Fibroblast of lung (primary cell): ENCODE measurements at places on chromosomes 4 and X.
A peak's percentile ranks its signal among the peaks of the same experiment; 100 is the strongest.

GRCh38 chrX:6005856-6006255 is 222.8 kb downstream of the NLGN4X start:
- no peak for DNase-seq

DNA sequence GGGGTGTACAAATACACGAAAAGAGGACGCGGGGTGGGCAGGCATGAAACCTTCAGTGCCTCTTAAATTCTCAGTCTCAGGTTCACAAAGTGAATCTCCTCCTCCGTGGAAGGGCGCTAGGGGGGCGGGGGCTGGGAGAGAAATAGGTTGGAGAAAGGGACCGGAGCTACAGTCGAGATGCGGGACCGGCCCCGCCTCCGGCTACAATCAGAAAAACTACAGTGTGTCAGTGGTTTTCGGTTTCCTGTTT is 3.4 kb downstream of the MAML3 start:
- DNase-seq: no peak

DNA sequence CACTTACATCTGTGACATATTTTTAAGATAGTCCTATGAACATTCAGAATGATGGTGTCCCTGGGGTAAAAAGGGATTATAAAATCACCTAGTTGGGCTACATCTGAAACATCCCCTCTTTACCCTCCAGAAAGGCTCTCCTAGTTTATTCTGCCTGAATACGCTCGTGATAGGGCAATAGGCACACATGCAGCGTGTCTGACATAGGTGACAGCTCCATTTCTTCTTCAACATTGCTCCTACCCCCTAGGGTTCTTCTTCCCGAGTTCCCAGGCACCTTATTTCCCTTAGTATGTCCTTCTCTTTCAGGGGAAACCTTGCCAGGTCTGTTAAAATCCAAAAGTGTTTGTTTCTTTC is 27.1 kb upstream of the CFAP299 start:
- no peak for DNase-seq

- DNase-seq: no peak
These were observed 69.4 kb downstream of the NSG1 start for GRCh38 chr4:4456351-4456750.

- DNase-seq: no peak
These were observed 552 bp upstream of the AFF1 start for GRCh38 chr4:86934147-86934770.

DNA sequence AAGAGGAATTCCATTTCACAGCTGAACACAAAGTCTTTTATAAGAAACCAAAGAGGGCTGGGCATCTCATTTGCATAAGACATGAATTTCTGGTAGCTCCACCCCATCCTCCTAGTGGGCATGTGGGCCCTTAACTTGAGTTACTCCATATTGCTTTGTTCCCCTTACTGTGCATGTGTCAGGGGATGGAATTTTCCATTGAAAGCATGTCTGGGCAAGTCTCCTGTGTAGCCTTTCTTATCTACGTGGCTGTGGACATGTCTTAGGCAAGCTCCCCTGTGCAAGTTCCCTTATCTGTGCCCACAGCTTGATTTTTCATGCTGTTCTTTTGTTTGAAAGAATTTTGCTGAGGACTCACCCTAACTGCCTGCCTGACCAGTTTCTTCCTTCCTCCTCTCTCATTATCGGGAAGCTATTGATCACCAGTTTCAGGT is 123.5 kb upstream of the JADE1 start:
- peak; percentile 27 for DNase-seq

GRCh38 chr4:8478801-8479744 is 38.5 kb downstream of the TRMT44 start:
- DNase-seq: peak; percentile 45

GRCh38 chrX:11305641-11306040 is 12.4 kb downstream of the AMELX start:
- DNase-seq: no peak

DNA sequence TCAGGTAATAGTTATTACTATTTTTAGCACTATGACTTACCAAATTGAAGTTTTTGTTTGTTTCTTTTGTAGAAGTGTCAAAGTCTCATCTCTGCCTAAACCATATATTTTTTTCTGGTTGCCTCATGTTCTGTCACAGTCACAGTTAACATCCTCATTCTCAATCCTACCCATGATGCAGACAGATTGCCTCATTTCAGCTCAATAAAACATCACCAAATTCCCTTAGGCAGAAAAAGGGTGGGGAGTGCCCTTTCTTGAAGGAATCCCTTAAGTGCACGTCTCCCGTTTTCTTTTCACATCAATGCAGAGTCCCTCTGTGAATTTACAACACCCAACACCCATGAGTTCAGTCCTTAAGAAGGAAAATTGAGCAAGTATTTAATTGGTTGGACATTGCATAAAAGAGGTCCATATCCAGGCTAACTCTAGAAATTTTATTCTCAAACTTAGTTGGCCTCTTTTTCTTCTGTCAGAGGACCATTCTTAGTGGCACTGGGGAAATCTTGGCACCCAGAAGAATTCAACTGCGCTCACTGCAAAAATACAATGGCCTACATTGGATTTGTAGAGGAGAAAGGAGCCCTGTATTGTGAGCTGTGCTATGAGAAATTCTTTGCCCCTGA is 103.7 kb upstream of the BMPR1B start:
- DNase-seq: no peak

- no peak for DNase-seq
These were observed 518.3 kb upstream of the ZFP42 start for GRCh38 chr4:187477224-187477623.

DNA sequence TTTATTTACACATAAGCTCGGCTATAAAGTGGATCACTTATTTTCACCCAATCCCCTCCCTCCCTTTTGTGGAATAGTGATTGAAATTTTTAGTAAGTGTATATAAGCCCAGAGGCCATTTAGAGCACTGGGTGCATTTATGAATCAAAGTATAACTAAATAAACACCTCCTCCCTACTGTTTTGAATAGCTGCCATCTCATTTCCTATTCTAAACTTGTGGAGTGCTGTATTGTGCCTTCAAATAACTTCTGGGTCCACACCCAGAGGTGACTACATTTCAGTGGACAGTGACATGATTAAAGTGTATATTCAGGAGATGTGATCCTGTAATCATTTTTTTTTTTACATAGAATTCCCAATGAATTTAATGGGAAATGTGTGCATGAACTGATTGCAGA is 104.9 kb downstream of the TEX13C start:
- no peak for DNase-seq

DNA sequence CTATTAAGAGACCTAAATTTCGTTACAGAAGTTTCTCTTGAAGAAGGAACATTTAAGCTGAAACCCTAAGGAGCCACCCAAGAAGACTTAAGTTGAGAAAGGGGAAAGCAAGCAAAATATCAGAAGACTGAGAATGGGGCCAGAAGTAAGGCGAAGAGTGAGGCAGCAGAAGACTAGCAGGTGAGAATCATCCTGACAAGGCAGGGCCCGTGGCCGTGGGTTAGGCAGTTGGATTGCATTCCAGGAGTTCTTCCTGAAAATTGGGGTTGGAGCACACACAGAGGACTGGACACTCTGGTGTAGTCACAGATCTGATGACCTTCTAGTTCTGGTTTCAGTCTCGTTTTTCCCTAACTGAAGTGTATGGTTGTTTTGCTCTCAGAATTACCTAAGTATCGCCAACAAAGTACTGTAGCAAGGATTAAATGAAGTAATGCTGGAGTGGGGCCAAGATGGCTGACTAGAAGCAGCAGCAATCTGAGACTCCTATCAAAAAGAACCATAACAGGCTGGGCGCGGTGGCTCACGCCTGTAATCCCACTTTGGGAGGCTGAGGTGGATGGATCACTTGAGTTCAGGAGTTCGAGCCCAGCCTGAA is 94.4 kb upstream of the GUCY1A1 start:
- DNase-seq: no peak

GRCh38 chr4:165725352-165725751 is 147.7 kb upstream of the TLL1 start:
- DNase-seq: no peak

- no peak for DNase-seq
These were observed 25.8 kb downstream of the ADRA2C start for GRCh38 chr4:3791910-3792542.

DNA sequence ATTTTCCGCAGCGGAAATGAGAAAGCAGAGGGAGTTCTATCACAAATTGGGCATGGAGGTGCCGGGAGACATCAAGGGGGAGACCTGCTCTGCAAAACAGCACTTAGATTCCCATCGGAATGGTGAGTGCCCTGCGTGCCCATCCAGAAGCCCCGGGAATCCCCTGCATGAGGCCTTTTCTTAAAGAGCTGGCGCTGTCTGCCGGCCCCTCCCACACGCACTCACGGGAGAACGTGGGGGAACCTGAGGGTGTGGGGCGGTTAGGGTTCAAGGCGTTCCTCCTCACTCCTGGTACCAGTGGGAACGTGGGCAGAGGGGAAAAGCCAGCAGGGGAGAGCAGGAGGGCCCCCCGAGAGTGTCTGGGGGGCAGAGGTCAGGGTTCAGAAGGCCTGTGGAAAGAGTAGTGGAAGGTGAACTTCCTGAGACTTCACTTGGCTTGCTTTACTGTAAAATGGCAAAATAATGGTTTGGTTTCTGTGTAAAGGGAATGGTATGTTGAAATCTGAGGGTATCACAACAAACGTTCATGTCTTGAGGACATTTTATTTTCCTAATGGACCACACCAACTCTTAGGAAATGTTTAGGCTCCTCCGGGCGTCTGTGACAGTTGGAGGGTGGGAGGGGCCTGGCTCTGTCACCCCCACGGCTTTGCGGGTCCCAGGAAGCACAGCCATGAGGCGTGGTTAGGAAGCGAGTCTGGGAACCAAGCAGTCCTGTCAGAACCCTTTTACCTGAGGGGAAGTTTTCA is 38.0 kb downstream of the PCGF3 start:
- no peak for DNase-seq

DNA sequence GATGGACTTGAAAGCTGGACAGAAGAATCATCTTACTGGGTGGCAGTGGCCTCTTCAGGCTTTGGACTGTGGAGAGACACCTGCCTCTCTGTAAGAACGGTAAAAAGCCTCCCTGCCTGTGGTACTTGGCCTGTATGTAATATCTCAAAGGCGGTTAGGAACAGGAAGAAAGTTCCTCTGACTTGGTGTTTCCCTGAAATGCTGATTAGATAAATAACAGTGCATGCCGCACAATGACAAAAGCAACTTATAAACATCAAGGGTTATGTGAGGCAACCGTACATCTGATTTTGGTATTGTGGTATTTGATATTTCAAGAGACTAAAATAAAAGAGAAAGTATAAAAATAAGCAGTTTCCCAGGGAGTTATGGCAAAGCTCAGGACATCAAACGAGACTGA is 92.4 kb upstream of the SORBS2 start:
- no peak for DNase-seq

GRCh38 chr4:187236209-187236890 is 512.7 kb upstream of the FAT1 start:
- DNase-seq: peak; percentile 55

DNA sequence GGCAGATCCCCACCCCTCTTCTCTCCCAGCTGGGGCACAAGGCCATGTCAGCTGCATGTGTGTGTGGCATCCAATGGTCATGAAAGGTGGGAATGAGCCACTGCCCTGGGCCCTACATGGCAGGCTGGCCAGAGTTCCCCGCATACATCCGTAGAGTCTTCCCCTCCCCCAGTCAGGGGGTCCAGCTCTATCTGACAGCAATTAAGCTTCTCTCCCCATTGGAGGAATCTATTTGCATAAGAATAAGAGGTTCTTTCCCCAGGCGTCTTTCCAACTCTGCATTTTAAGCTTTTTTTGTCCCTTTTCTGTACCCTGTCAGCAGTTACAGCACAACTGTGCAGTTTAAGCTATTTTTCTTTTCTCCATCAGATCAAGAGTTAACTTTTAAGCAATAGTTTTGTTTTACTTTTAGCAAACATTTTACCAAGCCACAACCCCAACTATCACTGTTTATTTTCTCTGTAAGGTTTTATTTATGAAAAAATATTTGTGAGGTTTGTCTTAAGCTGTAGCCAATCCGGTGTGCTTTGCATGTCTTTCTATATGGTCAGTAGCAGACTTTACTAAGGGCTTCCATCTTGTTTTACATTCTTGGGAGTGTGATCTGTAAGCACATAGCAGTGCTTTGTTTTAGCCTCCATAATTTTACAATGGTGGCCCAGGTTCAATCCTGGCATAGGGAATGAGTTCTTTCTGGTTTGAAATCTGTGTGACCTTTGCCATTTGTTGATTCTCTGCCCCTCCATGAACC is 28.7 kb downstream of the NLRP2B start:
- no peak for DNase-seq

GRCh38 chr4:87375719-87376291 is 15.2 kb downstream of the HSD17B11 start:
- peak; percentile 71 for DNase-seq
